ENCODE measurements at places on chromosomes 1 and 21. TPM values are rescaled to one million over a fixed set of nuclear protein-coding genes. Genes with fewer than 3 reads are reported as not detected.

Gene TEDDM1
- not detected for total RNA-seq

Gene MYBPH
- not detected for total RNA-seq

Gene SLFNL1
- 0.46 TPM for total RNA-seq

Gene NCAM2
- total RNA-seq, result 0.97 TPM

Gene PADI4
- not detected for total RNA-seq

Gene SLC30A2
- not detected for total RNA-seq

Gene DENND4B
- total RNA-seq, result 12.0 TPM

Gene RIPPLY3
- not detected for total RNA-seq

Gene SOX13
- total RNA-seq, result 27.7 TPM

Gene PRAMEF13
- total RNA-seq, result not detected

Gene LCE3D
- not detected for total RNA-seq

Gene TMEM269
- total RNA-seq, result not detected

Gene RIIAD1
- not detected for total RNA-seq

Gene MIXL1
- total RNA-seq, result 0.32 TPM

Gene RABGGTB
- total RNA-seq, result 158 TPM

Gene PLA2G2A
- total RNA-seq, result not detected

Gene GNG4
- total RNA-seq, result not detected

Gene NBPF6
- total RNA-seq, result not detected

Gene UBL4B
- total RNA-seq, result not detected

Gene PLD5
- total RNA-seq, result not detected

Gene ADARB1
- total RNA-seq, result 19.2 TPM

Gene HSPB7
- not detected for total RNA-seq

Gene SLAMF6
- total RNA-seq, result not detected

Gene CR1L
- total RNA-seq, result not detected

Gene RHBG
- not detected for total RNA-seq

Gene C1QB
- not detected for total RNA-seq

Gene KCNT2
- total RNA-seq, result under 0.01 TPM

Gene FCGR1A
- not detected for total RNA-seq

Gene RNU1-3
- under 0.01 TPM for total RNA-seq

Gene SLC9C2
- total RNA-seq, result not detected

Gene TMEM79
- under 0.01 TPM for total RNA-seq

Gene OR10K2
- total RNA-seq, result not detected

Gene CLK2
- 14.3 TPM for total RNA-seq

Gene S100A7A
- total RNA-seq, result not detected

Gene KCNJ10
- total RNA-seq, result not detected

Gene SAMSN1
- total RNA-seq, result 9.4 TPM

Gene PCSK9
- 0.46 TPM for total RNA-seq

Gene RGS7
- not detected for total RNA-seq

Gene FCGR3B
- total RNA-seq, result not detected
